ENCODE measurements at places on chromosomes 1 and 21.

DNA sequence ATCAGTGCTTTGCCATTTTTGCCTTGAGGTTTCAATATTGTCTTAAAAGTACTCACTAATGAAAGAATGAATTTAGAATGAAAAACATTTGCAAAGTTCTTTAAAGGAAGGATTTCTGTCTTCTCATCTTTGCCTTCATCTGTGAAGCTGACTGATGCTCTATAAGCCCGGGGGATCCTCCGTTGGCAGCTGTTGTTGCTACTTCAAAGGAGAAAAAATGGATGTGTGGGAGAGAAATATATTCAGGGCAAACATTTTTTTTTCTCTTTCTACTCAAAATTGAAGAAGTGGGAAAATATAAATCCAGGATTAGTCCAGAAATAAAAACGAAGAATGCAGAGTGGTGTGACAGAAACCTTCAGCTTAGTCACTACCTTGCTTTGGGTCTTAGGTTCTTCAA lies 142.5 kb downstream of the OLFM3 start:
- no peak for DNase-seq

GRCh38 chr1:115302390-115302961 lies 35.6 kb downstream of the NGF start:
- DNase-seq: peak; percentile 94

DNA sequence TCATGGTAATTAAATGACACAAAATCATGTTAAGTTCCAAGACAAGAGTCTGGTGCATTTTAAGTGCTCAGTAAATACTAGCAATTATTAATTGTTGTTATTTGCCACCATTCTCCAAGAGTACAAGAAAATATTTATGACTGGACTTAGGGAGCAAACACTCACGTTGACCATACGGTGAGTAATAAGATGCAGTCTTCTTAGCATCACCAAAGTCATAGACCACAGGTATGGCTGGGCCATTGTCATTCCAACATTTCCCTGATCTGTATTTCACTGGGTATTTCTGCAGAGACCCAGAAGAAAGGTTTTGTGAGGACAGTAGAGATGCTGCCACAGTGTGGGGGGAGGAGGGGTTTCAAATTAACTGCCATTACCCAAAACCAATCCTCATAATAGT lies 4.7 kb downstream of the ITLN2 start:
- DNase-seq: no peak

DNA sequence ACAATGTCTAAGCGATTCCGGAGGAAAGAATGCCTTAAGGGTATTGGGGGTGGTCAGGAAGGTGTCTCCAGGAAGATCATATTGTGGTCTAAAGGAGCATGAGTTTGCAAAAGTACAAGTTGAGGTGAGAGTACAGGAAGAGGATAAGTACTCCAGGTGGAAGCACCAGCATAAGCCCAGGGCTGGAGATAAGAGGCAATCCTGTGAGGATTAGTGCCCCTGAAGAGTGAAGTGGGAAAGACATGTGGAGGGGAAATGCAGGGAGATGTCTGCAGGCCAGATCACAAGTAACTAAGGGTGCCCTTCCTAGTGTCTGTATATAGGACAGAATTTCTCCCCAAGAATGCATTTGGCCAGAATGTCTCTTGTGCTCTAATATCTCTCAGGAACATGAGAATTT lies 188.3 kb upstream of the DPT start:
- DNase-seq: no peak

- no peak for DNase-seq
Measured at GRCh38 chr1:187961895-187962294, 1133.1 kb downstream of the PLA2G4A start.

DNA sequence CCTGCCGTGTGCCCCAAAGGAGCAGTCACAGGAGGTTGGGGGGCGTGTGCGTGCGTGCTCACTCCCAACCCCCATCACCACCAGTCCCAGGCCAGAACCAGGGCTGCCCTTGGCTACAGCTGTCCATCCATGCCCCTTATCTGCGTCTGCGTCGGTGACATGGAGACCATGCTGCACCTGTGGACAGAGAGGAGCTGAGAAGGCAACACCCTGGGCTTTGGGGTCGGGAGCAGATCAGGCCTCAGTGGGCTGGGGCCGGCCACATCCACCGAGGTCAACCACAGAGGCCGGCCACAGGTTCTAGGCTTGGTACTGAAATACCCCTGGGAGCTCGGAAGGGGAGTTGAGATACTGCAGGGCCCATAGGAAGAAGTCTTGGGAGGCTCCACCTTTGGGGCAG lies 23.5 kb downstream of the COL6A1 start:
- DNase-seq: peak; percentile 31

DNA sequence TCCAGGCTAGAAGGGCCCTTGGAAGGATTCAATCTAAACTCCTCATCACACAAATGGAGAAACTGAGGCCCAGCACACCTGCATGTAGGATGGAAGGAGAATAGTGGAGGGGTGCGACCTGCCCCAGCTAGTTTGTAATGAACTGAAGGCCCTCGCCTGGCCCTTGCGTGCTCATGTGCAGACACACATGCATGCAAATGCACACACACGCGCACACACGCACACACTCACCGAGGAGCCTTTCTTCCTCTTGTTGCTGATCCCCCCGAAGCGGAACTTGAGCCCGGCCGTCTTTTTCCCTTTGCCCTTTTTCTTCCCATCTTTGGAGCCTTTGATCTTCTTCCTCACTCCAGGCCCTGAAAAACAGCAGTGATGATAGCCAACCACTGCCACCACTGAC lies 27.9 kb downstream of the CHD5 start:
- DNase-seq: no peak

GRCh38 chr1:182283746-182284544 lies 107.6 kb downstream of the GLUL start:
- no peak for DNase-seq

DNA sequence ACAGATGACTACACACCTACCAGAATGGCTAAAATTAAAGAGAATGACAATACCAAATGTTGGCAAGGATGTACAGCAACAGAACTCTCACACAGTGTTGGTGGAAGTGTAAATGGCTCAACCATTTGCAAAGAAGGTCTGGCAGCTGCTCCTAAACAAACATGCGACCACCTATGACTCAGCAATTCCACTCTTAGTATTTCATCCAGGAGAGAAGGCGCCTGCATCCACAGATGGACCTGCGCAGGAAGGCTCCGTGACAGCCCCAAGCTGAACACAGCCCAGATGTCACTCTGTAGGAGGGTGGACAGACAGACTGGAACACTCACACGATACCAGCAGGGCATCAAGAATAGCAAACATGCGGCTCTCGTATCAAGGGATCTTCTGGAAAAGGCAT lies 6.7 kb downstream of the PTTG1IP start:
- peak; percentile 47 for DNase-seq

GRCh38 chr1:39214021-39214713 lies 9.7 kb downstream of the MACF1 start:
- DNase-seq: peak; percentile 85

- no peak for DNase-seq
Measured at GRCh38 chr1:10721381-10722321, 74.8 kb downstream of the CASZ1 start.

- DNase-seq: no peak
Measured at GRCh38 chr21:43954896-43955295, 57.2 kb upstream of the TRAPPC10 start.

DNA sequence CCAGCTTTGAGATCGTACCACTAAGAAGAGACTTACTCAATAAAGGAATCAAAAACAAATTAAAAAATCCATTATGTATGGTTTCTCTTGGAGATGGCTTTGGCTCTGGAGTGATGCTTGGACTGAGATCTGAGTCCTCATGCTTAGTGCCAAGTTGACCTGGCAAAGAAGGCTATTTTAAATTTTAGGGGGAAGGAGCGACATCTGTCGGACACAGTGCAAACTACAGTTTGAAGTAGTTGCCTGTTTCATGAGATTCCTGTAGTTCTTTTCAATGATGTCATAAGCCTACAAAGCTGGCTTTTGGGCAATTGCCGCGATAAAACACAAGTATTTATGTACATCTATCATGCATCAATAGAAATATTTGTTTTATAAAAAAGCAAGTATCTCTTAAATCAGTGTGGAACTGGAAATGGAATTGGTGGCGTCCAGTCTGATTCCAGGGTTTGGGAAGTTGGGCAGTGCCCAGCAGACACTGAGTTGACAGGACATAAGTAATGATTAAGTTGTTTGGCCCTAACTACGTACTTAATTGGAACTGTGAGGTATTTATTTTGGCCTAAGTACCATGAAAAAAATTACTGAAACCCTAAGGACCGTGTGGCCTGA lies 50.0 kb downstream of the TBCE start:
- DNase-seq: peak; percentile 84

GRCh38 chr1:39609618-39610331 lies 29.7 kb downstream of the HEYL start:
- peak; percentile 43 for DNase-seq
